NCI-H2081 treated with DMSO at 0.1 percent for 48 hours (cell line): ENCODE measurements at places on chromosomes 1 and 21.

GRCh38 chr1:30188999-30189398 is 534.4 kb downstream of the MATN1 start:
- DNase-seq: no peak

DNA sequence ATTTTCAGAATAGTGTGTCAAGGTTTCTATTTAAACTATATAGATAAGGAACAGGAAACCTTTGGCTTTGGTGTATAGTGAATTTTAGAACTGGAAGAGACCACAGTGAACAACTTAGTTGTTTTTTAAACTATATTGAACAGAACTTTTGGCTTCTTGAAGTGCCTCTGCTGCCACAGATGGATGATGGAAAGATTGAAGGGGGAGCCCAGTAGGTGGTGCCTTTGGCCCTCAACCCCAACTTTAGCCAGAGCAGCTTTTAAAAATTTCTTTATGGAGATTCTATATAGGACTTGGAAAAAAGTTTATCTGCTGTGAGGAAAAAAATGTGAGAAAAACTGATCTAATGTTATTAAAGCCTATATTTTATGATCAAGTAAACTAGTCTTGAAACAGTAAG is 50.2 kb downstream of the SWT1 start:
- no peak for DNase-seq

DNA sequence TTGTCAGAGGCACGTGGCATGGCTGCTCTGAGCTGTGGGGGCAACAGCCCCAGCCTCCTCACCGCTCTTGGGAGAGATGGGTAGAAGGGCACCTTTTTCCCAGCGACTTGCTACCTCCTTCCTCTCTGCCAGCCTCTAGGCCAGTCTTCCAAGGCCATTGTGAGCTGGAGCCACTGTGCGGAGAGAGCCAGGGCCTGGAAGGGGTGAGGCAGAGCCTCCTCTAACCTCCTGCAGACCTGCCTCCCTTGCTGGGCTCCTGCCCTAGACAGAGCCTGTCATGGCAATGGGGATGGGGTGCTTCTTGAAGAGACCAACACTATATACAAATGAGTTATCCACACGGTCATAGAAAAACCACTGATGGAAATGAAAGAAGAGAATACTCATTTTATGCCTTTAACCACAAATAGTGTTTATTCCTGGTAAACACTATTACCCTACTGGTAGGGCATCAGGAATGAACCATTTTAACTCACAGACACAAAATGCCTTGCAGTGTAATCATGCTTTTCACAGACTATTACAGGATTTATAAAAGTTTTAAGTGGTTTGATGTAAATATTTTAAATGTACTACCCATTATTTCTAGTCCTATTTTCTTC is 5.0 kb upstream of the IGFN1 start:
- DNase-seq: no peak

DNA sequence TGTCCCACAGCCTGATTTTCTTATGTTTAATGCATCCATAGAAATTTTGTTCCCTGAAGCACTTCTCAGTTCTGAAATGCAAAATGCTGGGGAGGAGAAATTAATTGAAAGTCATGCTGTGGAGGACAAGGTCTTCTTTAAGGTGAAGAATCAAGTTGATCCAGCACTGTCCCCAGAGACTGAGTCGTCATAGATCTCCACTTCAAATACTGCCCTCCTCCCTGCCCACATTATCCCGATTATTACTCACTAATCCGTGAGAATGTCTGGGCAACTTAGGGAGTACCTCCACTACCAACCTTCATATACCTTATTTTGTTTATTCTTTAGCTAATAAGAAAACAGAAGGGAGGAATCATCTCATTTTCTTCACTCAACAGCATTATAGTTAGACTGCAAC is 70.0 kb upstream of the FMN2 start:
- DNase-seq: no peak

DNA sequence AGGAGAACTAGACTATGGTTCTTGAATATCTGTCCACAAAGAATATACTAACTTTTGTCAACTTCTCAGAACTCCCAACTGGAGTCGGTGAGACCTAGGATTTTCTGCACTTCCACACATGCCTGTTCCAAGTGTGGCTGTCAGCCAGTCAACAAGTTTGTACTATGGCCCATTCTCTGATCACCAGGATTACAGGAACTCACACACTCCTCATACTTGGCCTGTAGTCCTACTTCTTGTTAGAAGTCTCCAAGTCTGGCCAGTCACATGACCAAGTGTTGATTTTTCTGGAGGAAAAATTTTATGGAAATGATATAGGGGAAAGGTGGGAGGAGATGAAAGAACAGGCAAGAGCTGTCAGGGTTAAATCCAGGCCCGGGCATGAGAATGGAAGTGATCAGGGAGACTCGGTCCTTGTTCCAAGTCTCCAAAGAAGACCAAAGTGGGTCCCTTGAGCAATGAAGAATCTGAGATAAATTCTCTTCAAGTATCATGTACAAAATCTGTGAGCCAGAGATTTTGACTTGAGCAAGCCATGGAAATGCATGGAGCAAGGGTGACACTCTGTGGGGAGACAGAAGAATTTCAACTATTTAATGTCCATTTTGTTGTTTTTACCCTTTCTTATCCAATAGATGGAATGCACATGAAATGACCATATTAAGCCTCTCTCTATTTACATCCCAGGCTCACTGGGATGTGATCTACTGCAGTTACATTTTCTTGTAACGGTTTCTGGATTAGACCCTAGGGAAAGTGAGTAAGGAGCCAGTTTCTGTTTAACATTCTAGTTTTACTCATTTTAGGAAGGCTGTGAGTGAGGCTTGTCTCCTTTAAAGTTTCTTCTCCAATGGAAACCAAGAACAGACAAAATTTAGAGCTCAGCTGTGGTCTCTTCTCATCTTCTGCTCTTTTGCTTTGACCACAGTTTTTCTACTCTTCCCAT is 320.9 kb downstream of the ASTN1 start:
- DNase-seq: no peak

GRCh38 chr1:90964444-90965035 is 57.3 kb downstream of the ZNF644 start:
- DNase-seq: no peak
